Fibroblast of upper back skin (primary cell): ENCODE measurements at places on chromosomes 2 and 18.
A peak's percentile ranks its signal among the peaks of the same experiment; 100 is the strongest.

DNA sequence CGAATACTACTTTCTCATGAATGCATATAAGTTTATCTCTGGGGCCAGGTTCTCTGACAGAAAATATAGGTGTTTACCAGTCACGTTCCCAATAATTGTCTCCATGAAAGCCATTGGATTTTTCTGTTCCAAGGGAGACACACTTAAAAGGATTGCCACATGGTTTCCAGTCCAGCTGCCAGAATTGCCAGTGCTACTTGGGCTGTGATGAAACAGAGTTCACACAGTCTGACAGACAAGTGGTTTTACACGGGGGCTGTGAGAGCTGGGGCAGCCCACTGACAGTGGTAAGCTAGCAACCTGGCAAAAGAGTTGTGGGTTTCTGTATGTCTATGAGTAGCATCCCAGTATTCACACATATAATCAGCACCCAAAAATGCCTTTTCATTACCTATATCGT is 27.7 kb upstream of the ATRAID start:
- DNase-seq: no peak

DNA sequence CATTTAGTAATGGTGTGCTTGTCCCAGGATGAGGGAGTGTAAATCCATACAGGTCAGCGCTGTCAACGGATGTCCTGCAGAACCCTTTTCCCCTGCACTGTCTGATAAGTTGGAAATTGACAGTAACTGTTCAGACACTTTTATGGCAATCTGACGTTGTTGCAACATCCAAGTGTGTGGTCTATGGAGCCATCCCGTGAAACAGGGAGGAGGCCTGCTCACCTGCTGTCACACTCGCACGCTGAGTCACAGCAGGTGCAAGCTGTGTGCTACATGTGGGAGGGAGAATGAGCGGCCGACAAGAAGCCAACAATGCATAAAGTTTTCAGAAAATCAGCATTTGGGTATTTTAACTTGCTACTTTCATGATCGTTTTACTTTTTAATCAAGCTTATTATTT is 43.7 kb upstream of the RMDN2 start:
- no peak for DNase-seq

- DNase-seq: no peak
Measured at GRCh38 chr18:66759050-66759828, 155.3 kb upstream of the CDH19 start.

DNA sequence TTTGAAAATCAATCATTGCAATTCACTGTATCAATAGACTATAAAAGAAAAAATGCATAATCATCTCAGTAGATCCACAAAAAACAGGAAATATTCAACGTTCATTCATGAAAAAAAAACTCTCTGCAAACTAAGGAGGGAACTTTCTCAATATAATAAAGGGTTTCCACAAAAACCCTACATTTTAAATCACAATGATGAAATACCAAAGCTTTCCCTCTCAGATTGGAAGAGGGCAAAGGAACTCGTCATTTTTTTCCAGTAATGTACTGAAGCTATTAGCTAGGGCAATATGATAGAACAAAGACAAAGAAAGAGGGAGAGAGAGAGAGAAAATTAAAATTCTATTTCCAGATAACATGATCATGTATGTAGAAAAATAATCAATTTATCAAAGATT is 167.1 kb upstream of the RBMS1 start:
- DNase-seq: no peak

DNA sequence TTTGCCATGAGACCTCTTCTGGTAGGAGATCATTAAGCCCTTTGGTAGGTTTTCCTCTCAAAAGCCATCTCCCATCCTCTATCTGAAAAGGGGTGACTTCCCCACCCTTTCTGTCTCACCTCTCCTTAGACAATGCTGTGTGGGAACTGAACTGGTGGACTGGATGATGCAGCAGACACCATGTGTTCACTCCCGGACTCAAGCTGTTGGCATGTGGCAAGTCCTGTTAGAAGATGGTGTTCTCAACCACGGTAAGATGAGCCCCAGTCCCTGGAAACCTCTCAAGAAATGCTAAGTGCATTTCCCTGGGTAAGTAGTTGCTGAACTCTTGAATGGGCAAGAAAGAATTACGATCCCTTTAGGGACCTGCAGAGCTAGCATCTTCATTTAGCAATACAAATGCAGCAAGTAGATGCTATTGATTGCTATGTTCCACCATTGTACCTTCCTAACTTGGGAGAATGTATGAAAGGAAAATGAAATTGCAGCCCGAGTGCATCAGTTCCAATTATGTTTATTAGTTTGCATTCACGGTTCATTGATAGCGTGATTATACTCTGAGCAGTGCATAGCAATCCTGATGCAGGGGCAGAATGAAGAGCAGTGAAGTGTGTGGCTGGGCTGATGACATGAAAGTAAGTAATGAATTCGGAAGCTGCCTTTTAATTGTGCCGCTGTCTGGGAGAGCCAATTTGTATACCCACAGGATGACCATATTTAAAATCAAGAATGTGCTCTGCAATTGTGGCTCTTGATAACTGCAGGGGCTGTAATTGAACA is 110.0 kb upstream of the MAP3K20 start:
- no peak for DNase-seq

DNA sequence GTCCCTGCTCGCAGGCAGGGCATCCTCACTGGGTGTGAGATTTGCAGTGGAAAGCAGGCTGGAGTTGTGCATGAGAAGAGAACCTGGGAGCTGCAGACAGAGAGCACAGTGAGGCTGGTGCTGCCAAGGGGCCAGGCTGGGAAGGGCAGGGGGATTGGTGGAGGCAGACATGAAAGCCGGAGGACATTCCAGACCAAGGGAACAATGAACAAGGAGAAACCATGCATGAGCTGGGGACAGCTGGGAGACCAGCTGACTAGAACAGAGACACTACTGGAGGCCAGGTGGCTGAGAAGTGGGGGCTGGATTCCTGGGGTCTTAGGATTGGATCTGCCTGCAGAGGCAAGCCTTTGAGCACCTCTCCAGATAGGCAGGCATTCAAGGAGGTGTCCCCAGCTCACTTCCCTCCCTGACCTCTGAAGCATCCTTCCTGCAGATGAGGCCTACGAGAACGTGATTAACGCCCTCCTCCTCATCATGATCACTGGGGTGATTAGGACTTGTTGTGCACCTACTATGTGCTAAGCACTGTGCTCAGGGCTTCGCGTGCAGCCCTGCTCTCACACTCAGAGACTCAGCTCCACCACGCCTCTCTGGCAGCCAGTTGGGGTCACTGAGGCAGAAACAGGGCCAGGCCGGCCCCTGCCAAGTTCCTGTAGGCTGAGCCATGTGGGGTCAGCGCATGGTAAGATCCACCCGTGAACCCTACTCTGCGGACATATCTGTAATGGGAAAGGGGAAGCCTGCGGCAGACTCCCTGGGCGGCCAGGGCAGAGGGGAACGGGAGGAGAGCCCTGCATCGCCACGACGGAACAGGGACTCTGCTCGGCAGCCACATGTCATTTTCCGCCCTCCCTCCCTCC is 74.8 kb upstream of the SLC66A3 start:
- DNase-seq: no peak

DNA sequence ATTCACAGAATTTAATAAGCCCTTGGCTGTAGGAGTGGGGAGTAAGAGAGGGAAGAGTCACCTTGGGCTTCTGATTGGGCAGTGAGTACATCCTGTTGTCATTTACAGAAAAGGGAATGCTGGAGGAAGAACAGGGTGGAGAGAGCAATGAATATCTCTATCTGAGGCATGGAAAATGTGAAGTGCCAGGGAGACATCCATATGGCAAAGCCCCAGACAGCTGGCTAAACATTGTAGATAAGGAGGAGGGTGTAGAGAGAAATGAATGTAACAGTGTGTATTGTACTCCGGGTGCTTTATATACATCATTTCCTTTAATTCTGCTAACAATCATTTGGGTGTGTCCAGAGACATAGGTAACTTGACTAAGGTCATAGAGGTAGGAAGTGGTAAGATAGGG is 103.5 kb downstream of the UPP2 start:
- no peak for DNase-seq

DNA sequence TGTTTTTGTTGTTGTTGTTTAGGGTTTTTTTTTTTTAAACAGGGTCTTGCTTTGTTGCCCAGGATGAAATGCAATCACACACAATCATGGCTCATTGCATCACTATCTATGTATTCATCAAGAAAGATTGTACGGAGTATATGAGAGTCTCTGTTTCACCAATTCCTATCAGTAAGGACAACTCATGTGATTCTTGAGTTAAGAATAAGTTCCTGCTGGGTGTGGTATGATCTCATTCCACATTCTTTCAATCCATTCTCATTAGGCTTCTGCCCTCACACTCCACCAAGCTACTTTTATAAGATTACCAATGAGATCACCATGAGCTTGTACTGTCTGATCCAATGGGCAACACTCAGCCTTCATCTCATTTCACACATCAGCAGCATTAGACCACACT is 9.1 kb upstream of the AP1S3 start:
- DNase-seq: peak; percentile 69

DNA sequence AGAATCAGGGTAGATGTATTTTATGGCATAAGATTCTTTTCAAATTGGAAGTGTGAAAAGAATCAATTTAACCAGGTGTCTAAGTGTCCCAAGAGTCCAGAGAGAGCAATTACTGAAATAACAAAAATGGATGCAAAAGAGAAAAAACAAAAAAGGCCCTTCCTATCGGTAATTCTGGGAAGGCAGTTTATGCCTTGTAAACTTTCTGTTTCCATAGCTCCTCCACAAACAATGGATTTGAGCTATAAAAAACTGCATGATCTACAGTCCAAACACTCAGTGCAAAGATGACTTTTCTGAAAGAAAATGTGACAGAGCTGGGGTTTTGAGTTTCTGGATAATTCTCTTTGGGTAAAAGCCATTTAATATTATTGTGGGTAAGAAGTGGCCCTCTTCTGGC is 366.1 kb downstream of the EN1 start:
- DNase-seq: no peak
